ENCODE measurements at places on chromosomes 2 and 18.

- DNase-seq: no peak
Observed at GRCh38 chr2:10892796-10893350, 18.9 kb upstream of the KCNF1 start.

DNA sequence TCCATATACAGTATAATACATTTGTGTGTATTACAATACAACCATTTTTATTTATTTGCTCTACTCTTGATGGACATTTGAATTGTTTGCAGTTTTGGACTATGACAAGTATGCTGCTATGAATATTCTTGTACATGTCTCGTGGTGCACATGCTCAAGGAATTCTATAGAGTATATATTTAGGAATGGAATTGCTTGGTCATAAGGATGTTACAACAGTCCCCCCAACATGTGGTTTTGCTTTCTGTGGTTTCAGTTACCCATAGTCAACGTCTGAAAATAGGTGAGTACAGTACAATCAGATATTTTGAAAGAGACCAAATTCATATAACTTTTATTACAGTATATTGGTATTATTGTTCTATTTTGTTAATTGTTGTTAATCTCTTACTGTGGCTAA is 24.1 kb upstream of the PLEKHM3 start:
- no peak for DNase-seq

GRCh38 chr18:48728204-48728833 is 189.5 kb downstream of the CTIF start:
- DNase-seq: no peak

DNA sequence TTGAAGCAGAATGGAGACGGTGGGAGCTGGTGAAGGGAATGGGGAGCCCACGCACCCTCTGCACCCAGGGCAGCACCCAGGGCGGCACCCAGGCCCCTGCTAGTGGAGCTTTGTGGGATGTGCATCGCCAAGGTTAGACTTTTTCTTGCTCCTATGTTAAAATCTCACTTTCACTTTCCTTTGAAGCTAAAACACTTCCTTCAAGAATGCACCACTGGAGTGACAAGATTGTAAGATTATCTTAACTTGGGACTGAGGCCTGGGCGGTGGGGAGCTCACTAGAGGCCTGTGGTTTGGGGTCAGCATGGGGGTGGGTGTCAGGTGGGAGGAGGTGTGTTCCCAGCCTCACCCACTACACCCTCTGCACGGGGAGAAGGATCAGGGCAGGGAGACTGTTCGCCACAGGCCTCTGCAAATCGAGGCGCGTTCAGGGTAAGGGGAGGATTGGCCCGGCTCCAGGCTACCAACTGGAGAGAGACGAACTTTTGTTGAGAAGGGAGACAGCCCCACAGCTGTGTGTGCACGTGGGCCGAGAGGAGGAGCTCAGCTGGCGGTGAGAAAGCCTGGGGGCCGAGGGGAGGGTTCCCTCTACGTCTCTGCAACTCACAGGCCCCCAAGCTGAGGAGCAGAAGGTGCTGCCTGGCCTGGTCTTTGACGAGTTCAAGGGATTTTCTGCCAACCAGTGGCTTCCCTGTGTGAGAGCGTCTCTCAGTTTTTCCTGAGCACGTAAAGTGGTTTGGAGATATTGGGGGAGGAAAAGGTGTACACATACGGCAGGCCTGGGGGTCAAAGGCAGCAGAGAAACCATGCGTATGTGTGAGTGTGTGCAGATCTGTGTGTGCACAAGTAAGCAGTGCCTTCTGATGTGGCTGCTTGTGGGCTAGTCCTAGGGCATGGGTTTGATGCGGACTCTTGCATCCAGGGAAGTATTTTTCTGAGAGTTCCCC is 147.7 kb downstream of the KLHL29 start:
- DNase-seq: peak; percentile 34

DNA sequence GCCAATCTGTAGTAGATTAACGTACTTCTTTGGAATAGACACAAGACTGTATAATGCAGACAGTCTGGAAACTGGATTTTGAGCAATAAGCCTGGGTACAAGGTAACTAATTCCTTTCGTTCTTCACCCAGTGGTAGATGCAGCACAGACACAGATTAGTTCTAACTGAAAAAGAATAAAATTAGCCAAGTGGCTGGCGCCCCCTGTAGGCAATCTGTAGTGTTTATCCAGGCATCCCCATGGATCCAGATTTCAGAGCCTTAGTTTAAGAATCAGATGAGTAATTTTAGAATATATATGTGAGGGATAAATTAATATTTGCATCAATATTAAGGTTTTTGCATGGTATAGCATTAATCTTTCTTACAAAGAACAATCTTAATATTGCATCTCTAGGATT is 563.9 kb downstream of the DCC start:
- DNase-seq: no peak

DNA sequence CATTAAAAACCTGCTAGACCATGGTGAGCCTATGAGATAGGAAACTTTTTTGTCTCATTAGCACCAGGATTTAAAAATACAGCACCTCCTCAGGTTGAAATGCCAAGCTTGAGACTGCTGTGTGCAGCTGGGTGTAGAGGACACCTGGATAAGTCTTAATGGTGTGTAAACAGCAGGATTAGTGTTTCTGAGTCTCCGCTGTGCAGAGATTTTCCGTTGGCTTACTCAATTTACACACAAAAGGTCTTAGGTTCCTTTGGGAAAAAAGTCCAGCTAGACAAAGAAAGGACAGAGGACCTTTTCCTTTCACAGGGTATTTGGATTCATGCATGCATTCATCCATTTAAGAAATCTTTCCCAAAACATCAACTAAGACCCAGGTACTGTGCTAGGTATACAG is 168.1 kb downstream of the NRXN1 start:
- no peak for DNase-seq

DNA sequence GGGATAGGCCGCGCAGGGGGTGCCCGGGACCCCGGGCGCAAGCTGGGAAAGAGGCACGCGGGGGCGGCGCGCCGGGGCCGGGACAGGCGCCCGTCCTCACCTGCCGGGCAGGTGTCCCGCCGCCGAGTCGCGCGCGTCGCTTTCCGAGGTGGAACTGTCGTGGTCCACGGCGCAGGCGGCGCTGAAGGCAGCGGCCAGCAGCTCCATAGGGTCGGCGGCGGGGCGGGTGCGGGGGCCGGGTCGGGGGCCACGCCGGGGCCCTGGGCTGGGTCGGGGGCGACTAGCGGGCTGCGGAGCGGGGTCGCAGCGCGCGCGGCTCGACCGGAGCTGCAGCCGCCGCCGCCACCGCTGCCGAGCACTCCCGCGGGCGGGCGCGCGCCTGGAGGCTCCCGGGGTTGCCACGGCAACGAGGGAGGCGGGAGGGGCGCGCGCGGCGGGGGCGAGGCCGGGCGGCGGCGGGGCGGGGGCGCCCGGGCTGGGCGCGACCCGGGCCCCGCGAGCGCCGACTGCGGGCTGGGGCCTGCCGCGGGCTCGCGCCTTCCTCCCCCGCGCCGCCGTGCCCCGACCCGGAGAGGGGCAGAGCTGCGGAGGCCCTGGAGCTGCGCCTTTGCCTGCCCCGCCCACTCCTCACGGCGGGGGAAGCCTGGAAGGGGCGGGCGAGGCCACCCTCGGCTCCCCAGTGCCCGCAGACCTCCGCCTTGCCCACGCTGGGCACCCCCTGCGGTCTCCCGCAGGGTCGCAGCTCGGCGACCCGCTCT is 57.9 kb downstream of the SNORC start:
- DNase-seq: no peak

DNA sequence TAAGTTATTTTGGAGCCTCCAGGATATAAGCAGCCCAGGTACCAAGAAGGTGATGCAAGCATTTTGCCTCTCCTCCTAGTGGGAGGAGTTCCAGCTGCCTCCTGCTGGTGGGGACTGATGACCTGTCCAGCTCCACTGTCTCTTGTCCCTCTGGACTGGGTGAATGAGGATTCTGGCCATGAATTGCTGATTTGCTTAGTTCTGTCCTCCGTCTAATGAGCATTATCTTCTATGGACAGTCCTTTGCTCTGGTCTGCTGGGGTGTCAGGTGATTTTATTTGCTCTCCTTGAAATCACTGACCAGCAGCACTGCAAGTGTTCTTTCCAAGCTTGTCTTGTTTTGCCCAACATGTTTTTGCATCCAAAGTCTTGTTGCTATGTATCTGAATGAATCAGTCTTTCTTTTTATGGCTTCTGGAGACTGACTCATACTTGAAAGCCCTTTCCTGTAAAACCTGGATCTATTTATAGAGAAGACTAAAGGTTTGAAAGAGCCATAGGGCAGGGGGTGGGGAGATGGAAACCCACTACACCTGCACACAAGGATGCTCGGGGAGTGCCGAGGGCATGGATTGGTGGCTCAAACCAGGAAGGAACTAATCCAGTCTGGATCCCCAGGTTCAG is 40.5 kb upstream of the EFHD1 start:
- no peak for DNase-seq

DNA sequence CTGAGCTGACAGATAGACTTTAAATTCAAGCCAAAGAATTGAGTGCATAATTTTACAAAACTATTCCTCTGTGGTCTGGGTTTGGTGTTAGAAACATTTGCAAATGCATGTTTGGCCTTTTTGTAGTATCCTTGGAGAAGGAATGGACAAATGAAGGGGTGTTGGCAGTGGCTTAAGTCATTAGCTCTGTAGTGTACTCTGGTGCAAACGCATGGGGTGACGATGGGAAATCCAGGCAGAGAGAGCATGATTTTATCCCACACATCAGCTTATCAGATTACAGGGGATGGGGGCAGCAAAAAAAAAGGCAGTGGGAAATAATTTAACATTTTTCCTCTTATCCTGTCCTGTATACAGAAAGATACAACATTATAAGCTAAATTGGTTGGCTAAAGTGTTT is 320.6 kb downstream of the ZNF516 start:
- DNase-seq: no peak

DNA sequence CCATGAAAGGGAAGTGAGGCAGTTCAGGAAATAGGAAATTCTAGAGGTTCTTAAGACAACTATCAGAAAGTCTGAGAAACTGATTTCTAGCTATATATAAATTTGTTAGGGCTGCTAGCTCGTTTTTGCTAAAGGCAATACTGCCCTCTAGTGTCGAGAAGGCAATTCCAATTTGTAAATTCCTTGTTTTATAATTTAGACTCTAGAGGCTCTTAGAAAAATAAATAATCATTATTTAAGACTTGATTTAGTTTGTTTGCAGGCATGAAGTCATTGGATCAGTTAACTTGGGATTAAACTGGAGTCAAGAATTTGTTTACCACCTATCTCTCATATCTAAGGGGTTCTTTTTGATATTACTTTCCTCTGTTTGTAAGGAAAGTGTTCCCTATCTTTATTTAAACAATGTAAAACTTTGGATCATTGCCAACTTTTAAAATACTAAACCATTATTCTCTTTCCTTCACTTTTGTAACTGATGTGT is 66.2 kb downstream of the ACVR2A start:
- DNase-seq: peak; percentile 9

DNA sequence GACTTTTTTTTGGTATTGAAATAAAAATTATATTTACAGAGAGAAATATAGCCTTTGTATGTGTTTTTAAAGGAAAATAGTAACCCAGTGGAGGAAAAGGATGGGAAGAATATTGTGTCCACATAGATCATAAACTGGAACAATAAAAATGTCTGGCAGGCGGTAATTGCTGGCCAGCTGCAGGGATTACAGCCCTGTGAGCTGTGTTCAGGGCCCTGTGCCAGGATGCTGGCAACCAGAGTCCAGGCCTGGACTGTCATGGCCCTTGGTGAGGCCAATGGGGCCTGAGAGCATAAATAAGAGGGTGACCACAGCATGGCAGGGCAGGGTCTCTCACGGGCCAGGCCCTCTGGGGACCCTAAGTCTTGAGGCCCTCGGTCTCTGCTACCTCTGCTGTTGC is 171.2 kb downstream of the ACOXL start:
- DNase-seq: no peak

DNA sequence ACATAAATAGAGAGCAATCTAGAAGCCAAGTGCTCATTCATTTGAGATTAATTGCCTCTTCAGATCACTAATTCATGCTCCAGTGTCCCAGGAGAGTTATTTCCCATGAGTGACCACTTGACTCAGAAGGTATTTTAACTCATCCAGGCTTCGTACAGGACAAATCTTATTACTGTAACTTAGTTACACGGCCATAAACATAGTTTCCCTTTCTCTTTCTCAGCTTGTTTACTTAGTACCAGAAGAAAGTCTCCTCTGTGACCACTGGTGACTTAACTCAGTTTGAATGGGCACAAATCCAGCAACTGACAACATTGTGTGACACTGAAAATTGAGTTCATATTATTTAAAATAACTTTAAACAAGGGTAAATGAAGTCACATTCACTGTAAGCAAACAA is 25.3 kb downstream of the MMADHC start:
- no peak for DNase-seq

- no peak for DNase-seq
Observed at GRCh38 chr18:31203096-31203793, 40.6 kb upstream of the DSC1 start.

GRCh38 chr2:228675646-228676045 is 494.2 kb upstream of the SPHKAP start:
- no peak for DNase-seq

DNA sequence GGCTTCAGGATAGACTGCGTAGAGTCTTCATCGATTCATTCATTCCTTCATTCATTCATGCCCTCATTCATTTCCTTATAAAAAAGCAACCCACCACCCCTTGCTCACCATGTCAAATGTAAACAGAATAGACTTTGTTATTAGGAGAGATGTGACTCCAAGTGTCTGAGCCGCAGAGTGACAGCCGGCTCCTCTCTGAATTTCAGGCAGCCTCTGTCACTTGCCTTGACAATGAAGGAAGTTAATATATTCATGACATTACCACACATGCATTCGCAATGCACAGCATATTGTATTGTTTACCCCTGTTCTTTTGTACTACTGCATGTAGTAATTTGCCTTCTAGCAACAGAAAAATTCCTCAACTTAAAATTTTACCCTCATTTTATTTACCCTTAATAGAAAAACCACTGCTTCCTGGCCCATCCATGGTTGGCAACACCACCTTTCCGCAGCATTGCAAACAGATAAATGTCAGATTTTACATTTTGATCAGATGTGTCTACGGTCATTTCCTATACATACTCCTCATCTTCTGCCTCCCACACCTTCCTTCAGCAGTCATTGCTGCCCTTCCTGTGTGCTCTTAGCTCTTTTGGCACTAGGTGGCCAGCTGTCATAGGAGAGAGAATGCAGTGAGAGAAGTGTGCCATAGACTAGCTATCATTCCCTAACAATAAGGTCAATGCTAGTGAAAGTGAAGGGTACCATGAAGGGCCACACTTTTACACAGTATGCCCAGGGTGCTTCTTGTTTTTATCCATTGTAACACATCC is 1090.8 kb downstream of the BCL11A start:
- DNase-seq: no peak

- DNase-seq: no peak
Observed at GRCh38 chr18:46439037-46439436, 218.0 kb downstream of the LOXHD1 start.

GRCh38 chr2:197298609-197299008 is 12.0 kb downstream of the ANKRD44 start:
- no peak for DNase-seq

GRCh38 chr2:101697124-101698013 is at the start of gene MAP4K4:
MAP4K4 (plus strand) TSS chr2:101697707; CDS start chr2:101698081, 374 bp downstream.
- DNase-seq: peak; percentile 69

GRCh38 chr18:68662754-68663153 is 52.2 kb downstream of the TMX3 start:
- no peak for DNase-seq

Measured in activated T-helper 2 cell treated with anti-CD3 and anti-CD28 coated beads, Interferon-gamma antibody, Interleukin-2, Interleukin-4, amounts not matched to agents 10 μg/mL and 5 μg/mL and 100 μg/mL, durations not matched to agents 14 hours and 24 hours and 36 hours (primary cell).